G401 (cell line): ENCODE measurements at places on chromosomes 2 and 18. TPM values are rescaled to one million over a fixed set of nuclear protein-coding genes. Genes with fewer than 3 reads are reported as not detected.
A peak's percentile ranks its signal among the peaks of the same experiment; 100 is the strongest.

SERPINB12 gene
- not detected in 2 replicates for total RNA-seq

DNA sequence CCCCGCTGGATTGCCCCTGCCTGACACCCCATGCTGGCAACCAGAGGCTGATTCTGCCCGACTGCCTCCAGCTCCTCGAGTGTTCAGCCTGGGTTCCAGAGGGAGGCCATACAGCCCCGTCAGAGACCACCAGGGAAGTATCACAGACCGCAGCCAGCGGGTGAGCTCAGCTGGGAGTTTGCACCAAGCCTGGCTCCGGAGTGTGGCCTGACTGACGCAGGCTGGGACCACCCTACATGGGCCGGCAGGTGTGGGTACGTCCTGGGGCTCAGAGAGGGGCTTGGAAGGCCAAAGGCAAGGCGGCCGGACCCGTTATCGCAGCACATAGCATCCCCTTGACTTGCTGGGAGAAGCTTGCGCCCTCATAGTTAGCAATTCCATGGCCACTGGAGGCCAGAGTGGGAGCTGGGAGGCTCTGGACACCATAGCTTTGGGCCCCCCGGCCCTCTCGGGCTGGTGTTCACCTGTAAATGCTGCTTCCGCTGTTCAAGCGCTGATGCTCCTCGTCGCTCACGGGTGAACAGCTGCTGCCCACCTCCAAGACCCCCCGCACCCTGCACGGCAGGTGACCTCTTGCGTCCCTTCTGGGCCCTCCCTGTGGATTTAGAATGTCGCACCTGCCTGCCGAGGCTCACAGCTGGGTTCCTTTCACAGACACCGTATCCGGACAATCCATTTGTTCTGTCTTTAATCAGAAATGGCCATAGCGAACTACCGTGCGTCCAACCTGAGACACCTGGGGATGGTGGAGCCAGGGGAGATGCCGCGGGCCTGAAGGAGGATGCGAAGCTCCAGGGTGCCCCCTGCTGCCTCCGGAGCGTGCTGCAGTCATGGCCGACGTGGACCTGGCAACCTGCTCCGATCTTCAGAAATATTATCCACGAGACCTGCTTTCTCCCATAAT, 31.2 kb upstream of the SLC66A3 start:
- peak; percentile 41 for DNase-seq

GRCh38 chr18:36469461-36469860, 171.9 kb downstream of the FHOD3 start:
- DNase-seq = no peak

GATA6 gene
- total RNA-seq = 0.31 and 2.6 TPM in 2 replicates

FAM237A gene
- not detected in 2 replicates for total RNA-seq

- no peak for DNase-seq
These were observed 2.6 kb upstream of the RNU2-63P start for GRCh38 chr2:88018909-88019308.

- DNase-seq = no peak
These were observed 878 bp downstream of the FBXO15 start for GRCh38 chr18:74146756-74147155.

DNA sequence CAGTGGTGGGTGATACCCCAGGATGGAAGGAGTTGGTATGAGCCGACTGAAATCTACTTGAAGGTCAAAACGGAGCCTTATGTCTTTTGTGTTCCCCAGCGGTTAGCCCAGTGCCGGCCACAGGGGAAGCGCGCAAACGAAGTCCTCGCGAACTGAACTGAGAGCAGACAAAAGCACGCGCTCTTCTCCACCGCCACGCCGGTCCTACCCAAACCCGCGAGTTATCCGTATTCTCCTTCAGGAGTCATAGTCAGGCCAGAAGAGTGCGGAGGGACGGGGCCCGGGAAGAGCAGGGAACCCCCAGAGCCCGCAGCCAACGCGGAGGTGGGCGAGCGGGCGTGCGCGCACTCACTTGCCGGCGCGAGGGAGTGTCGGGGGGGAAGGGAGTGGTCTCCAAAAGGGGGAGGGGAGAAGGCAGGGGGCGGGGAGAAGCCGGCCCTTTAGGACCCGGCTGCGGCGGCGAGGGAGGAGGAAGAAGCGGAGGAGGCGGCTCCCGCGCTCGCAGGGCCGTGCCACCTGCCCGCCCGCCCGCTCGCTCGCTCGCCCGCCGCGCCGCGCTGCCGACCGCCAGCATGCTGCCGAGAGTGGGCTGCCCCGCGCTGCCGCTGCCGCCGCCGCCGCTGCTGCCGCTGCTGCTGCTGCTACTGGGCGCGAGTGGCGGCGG, at the start of gene IGFBP2:
Gene IGFBP2 (plus strand): TSS at position 469 of the 664 bp plus-strand sequence. CDS start 104 bp downstream, at position 573.
- DNase-seq = peak; percentile 15

GRCh38 chr2:112646102-112646719, 472 bp downstream of the SLC20A1 start:
- peak; percentile 37 for DNase-seq

UGT1A6 gene
- not detected in 2 replicates for total RNA-seq

DYSF gene
- total RNA-seq = 0.18 and 3.8 TPM in 2 replicates

MYO3B gene
- 7.8 and 11.9 TPM in 2 replicates for total RNA-seq

CCNYL1 gene
- total RNA-seq = 39.6 and 43.0 TPM in 2 replicates

BIRC6 gene
- total RNA-seq = 31.6 and 70.8 TPM in 2 replicates

DNA sequence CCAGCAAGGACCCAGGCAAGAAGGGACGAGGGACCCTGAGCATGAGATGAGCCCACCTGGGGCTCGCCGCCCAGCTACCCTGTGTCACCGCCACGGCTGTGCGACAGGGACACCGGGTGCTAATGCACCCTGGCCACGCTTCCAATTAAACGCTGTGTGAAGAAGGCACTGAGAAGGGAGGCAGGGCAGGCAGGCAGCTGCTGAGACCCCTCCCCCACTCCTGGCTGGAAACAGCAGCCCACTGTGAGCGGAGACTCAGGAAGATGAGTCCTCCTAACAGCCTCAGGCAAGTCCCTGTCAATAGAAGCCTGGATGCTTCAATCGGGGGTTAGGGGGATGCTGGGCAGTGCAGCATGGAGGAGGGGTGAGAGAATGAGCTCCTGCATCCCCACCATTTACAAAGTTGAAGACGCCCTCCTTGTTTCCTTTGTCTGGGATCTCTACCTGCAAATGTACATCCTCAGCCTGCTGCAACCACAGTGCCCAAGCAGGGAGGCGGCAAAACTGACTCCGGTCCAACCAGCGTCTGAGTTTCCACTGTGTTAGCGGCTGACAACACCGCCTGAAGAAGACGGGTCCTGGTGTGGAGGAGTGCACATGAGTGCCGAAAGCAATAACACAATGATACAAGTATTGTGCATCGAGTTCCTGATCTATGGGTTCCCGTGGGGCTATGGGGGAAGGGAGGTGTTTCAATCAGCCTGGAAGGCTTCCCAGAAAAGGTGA, 12.8 kb downstream of the TMEM163 start:
- peak; percentile 74 for DNase-seq

- no peak for DNase-seq
These were observed 827.5 kb downstream of the ADCYAP1 start for GRCh38 chr18:1732143-1732542.

GRCh38 chr18:59865241-59865986, 34.4 kb upstream of the PMAIP1 start:
- DNase-seq = no peak

DNA sequence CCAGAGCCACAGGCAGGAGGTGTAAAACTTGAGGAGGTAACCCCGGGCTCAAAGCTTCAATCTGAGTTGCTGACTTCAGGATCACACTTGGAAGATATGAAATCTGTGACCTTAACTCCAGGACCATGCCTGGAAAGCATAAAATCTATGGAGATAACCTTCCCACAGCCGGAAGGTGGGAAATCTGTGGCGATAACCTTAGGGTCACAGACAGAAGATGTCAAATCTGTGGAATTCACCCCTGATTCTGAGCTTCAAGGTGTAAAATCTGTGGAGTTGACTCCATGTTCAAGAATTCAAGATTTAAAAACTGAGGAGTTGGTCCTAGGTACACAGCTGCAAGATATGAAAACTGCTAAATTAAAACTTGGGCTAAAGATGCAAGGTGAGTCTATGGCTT, 11.6 kb upstream of the ZNF512 start:
- no peak for DNase-seq

DNA sequence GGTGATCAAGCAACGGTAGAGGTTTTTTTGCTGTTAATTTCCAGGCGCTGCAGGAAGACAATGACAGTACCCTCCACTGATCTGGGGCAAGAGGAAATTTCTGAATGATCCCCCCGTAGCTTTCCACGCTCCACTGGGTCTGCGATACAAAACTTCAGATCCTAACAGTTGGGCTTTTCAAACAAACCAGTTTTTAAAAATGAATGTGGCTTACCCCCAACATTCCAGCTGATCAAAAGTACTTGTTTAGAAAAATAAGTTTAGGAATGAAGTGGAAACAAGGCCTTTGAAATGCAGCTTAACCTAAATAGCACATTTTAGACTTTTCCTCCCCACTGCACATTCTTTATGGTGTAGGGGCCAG, 5.7 kb downstream of the ZFP36L2 start:
- no peak for DNase-seq

GALR1 gene
- not detected in 2 replicates for total RNA-seq

IKZF2 gene
- 0.80 TPM in 1 of 2 replicates, not detected in the other for total RNA-seq

DNA sequence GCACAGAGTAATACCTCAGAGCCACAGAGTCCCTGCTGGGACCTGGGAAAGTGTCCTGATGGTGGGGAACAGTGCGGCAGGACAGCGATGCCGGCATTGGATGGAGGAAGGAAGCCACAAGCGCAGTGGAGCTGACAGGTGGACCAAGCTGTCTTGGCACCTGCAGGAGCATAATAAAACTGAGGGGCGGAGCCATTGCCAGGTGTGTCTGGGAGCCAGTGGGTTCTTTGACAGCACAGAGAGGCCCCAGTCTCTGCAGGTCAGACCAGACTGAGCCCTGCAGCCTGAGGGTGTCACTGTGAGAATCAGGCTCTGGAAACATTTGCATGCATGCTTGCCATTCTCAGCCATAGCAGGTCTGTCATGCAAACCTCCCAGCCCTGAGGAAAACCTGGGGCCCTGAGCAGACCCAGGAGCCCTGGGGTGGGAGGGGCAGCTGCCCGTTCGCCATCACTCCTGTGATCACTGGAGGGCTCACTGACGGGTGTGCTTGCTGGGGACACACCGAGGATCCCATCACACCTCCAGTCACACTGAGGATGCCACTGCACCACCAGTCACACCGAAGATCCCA, 210.5 kb upstream of the HDAC4 start:
- DNase-seq = no peak

DNA sequence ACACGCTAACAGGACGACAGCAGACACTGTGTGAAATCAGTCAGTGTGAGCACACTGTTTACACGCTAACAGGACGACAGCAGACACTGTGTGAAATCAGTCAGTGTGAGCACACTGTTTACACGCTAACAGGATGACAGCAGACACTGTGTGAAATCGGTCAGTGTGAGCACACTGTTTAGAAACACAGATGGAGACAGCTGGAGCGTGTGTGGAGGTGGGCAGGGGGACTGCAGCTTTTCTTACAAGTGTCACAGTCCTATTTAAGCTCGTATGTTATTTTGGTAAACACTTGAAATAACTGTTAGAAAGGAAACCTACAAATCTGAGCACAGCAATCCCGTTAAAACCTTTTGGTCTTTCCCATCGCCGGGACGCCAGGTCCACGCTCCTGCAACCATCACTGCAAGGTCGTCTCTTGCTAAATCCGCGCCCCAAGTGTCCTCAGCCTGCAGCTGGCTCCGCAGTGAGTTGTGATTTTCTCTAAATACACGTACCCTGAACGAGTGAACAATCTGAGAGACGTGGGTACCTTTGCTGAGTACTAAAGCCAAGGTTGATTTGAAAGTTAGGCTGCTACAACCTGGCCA, 58.9 kb upstream of the CTDP1 start:
- no peak for DNase-seq

DNA sequence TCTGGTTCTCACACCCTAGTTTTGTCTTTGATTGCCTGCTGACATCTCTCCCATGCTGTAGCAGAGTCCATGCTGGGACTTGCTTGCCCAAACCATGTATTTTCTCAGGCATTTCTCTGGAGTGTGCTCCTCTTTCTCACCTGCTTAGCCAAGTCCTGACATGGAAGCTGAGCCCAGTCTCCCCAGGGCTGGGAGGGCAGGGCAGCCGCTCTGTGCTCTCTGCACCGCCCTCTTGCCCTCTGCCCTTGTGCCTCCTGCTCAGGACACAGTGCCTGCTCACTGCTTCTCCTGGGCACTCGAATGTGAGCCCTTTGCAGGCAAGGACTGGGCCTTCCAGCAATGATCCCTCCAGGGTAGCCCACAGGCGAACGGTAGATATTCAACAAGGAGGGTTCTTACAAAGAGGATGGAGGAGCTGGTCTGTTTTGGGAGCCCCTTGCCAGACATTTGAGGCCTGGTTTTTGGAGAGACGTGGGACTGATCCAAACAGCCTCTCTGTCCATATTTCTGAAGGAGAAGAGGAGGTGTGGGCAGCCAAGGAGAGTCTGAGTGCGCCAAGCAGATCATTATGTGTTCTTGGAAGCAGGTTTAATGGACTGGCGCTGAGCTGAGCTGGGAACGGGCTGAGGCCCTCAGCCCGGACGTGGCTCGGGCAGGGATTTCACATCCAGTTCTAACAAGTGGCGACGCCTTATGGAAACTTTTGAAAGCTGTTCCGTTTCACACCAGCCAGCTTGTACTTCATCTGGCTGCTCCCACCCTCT, 4.0 kb downstream of the SLC14A2 start:
- no peak for DNase-seq

C2orf66 gene
- not detected in 2 replicates for total RNA-seq

DNA sequence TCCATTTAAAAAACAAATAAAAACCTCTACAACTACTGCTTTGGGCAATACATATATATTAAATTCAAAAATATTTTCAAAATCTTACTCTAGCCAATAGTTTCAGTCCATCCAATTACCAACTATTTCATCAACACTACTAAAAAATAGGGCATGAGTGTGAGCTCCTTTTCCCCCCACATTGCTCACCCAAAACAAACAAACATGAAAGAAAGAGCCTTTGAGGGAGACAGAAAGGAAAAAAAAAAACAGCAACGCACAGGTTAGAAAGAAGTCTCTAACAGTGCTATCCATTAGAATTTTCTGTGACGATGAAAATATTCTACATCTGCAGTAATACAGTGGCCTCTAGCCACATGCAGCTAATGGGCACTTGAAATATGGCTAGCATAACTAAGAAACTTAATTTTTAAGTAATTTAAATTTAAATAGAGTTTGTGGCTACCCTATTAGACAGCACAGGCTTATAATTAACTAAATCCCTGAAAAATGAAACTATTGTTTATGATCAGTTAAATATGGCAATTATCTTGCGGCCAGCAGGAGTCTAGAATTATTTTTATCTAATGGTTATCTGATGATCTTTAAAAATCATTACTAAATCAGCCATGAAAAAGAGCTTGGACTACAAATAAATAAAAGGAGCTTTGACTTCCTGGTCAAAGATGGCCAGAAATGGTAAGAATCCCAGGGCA, 59.2 kb downstream of the RBMS1 start:
- DNase-seq = no peak

- DNase-seq = no peak
These were observed 41.1 kb upstream of the NPAS2 start for GRCh38 chr2:100778637-100779450.

KCTD1 gene
- 11.5 and 26.0 TPM in 2 replicates for total RNA-seq

DNA sequence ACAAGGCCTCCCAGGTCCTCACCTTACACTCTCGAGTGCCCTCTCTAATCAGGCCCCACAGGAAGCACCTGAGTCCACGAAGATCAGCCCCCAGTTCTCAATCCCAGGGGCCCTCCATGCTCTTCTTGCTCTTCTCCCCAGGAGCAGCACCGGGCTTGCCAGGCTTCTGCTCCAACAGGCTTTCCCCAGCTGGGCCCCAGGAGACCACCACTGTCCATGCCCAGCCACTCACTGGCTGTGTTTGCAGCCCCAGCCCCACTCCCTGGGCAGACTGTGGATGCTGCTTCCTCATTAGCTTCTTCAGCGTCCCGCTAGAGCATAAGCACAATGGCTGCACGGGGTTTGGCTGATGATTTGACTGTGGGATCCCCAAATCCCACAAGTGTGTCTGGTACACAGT, 781.9 kb downstream of the GALR1 start:
- DNase-seq = no peak
